NCI-H1694 treated with DMSO at 0.1 percent for 48 hours (cell line): ENCODE measurements at places on chromosomes 11 and 22.

DNA sequence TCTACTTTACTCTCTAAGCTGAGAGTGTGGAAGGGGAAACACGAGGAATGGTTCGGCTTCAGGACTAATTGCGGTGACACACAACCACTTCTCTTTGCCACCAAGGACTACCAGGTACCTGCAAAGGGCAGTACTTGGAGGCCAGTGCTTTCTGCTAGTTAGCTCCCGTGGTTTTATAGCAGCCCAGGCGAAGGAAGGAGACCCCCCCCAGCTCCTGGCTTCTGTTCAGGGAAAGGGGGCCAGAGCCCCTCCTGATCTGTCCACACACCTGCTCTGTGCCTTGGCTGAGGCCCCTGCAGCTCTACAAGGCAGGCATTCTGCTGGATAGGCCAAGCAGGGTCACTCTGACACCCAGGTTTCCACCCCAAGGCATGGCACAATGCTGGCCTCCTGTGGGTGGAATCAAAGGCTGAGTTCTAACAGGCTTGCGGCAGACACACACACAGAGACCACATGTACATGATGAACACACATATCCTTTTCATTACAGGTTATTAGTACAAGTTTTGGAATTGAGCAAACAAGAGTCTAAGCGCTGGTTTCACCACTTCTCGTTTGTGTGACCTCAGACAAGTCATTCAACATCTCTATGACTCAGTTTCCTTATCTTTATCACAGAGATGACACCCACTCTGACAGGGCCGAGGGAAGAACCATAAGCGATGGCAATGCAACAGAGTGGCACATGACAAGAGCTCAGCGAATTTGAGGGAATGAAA is 7.5 kb downstream of the SERPIND1 start:
- no peak for DNase-seq

DNA sequence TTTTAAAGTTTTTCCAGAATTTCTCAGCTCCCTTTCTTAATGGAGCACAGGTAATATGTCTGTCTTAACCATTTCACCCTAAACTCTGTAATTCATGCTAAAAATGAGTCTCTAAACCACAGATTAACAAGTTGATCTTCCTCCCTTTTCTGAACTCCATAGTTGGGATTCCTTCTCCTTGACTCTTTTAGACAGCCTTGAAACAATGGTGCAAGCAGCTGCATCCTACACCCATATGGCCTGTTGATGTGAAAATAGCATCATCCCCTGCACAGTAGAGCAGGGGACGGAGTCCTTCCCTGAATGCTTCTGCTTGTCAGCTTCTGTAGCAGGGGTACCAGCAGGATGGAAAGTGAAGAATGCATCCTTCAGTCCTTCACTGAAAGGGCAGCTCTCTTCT is 192.8 kb upstream of the SORL1-AS1 start:
- no peak for DNase-seq

- DNase-seq, result no peak
Observed at GRCh38 chr11:32829680-32830412, at the start of gene PRRG4. Gene PRRG4 (plus strand): TSS chr11:32829927. CDS start chr11:32830530, 603 bp downstream.

- no peak for DNase-seq
Observed at GRCh38 chr11:102331341-102331740, 14.1 kb downstream of the BIRC3 start.

DNA sequence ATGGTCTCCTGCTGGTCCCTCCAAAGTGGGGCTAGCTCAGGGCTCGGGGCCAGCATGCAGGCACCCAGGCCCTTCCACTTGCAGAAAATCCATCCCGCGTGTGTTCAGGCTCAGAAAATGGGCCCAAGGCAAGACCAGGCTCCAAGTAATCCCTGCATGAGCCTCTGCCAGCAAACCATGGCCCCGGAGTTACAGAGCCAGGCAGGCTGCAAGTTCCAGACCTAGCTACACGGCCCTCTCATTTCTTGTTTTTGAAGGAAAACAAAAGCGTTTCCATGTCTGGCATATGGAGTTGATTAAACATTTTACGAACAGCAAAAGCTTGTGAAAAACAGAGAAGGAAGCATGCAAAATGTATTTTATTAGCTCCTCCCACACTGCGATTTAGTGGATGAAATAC is 29.7 kb downstream of the KIAA0930 start:
- no peak for DNase-seq

GRCh38 chr11:86142170-86142569 is 73.3 kb upstream of the PICALM start:
- no peak for DNase-seq

DNA sequence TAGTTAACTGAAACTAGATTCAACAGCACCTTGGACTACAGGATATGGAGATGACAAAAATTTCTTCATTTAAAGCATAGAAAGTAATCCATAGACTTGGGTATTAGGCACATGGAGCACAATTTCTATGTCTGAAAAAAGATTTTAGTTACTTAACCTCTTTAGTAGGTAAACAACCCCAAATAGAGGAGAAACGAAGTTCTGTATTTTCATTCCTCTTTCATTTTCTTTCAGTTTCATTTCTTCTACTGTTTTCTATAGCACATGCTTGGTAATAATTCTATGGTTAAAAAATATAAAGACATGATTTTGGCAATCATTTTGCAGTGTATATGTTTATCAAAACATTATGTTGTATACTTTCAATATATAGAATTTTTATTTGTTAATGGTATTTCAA is 99.5 kb downstream of the CASP12 start:
- DNase-seq, result no peak

DNA sequence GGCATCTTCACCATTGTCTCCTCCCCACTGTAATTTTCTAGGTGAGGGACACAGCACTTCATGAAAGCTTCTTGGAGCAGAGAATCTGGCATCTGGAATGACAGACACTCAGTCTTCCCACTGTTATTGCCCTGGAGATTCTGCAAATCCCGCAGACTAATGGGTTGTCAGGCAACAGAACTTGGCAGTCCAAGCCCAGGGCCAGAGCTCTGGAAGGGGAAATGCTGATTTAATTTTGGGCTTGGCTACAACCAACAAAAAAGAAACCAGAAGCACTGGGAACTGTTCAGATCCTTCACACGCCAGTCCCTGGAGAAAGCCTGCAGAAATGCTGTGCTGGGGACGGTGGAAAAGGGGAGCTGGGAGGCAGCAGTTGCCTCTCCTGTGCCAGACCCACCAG is 71.5 kb upstream of the BID start:
- DNase-seq, result no peak

GRCh38 chr11:15967966-15968365 is 388.4 kb downstream of the SOX6 start:
- no peak for DNase-seq

GRCh38 chr22:45228401-45228754 is 12.3 kb downstream of the KIAA0930 start:
- no peak for DNase-seq

- no peak for DNase-seq
Observed at GRCh38 chr11:58047818-58048217, 17.1 kb downstream of the OR6Q1 start.

- DNase-seq, result no peak
Observed at GRCh38 chr11:2593393-2593950, 106.3 kb downstream of the KCNQ1OT1 start.

DNA sequence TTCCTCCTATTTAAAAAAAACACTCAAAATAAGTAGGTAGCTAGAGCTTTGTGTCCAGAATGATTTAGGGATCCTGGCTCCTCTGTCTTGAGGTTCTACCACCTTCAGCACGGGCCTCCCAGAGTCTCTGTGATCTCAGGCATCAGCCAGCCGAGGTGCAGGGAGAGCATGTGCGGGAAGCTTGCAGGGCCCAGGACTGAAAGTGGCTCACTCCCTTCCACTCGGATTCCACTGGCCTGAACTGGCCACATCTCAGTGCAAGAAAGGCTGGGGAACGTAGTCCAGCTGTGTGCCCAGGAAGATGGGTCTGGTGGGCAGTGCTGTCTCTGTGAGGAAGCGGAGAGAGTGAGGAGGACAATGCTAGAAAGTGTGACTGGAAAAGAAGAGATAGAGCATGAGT is 68.3 kb upstream of the MYOD1 start:
- DNase-seq, result no peak

DNA sequence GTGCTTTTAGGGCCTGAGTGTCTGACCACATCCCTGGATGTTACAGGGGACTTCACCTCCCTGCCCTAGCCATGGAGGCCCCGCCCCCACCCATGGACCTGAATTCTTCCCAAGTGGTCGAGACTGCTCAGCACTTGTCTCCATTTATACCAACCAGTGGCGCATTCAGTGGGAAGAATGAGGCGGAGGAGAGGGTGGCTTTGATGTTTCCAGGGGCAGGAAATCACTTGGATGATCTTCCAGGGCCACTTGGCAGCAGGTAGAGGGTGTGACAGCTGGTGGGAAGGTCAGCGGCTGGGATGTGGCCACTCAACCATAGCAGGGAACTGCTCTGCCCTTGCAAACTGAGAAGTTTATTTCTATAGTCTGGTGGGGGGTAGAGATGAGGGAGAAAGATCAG is 155.1 kb upstream of the BLID start:
- no peak for DNase-seq

GRCh38 chr11:15057329-15057728 is 16.1 kb upstream of the CALCB start:
- DNase-seq, result no peak

- no peak for DNase-seq
Observed at GRCh38 chr22:44409974-44410316, 88.1 kb downstream of the RTL6 start.

DNA sequence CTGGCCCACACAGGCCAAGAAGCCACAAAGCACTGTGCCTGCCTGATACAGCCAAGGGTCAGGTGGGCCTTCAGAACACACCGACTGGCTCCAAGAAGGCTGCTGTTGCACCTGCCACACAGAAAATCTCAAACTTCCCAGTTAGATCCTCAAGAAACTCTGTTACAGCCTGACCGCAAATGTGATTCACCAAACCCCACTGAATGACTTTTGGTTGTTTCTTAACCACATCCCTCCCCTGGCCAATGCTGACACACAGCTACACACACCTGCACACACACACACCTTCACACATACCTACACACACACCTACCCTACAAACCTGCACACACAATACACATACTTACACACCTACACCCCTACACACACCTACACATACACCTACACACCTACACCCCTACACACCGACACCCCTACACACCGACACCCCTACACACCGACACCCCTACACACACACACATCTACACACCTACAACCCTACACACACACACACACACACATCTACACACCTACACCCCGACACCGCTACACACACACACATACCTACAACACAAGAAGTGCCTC is 31.5 kb downstream of the CDKN1C start:
- no peak for DNase-seq

DNA sequence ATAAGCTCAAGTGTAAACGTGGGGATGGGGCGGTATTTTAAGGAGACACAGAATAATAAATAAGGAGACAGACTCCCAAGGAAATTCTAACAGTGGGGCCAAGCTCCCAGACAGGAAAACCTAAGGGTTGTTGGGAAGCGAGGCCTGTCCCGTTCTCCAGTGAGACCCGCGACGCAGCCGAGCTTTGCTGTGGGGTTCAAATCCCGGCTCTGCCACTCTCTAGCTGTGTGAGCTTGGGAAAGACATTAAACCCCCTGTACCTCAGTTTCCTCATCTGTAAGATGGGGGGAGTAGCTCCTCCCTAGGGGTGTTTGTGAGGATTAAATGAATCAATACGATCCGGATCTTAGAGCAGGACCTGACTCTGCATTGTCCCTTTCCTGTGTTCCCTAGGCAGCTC is 106.8 kb downstream of the TRIM29 start:
- no peak for DNase-seq

GRCh38 chr11:6611092-6611962 is 689 bp downstream of the TAF10 start:
- peak; percentile 2 for DNase-seq

GRCh38 chr11:79441461-79441875 is 638 bp upstream of the TENM4 start:
- DNase-seq, result no peak

- DNase-seq, result no peak
Observed at GRCh38 chr11:114964676-114965214, 286.4 kb downstream of the NXPE2 start.

DNA sequence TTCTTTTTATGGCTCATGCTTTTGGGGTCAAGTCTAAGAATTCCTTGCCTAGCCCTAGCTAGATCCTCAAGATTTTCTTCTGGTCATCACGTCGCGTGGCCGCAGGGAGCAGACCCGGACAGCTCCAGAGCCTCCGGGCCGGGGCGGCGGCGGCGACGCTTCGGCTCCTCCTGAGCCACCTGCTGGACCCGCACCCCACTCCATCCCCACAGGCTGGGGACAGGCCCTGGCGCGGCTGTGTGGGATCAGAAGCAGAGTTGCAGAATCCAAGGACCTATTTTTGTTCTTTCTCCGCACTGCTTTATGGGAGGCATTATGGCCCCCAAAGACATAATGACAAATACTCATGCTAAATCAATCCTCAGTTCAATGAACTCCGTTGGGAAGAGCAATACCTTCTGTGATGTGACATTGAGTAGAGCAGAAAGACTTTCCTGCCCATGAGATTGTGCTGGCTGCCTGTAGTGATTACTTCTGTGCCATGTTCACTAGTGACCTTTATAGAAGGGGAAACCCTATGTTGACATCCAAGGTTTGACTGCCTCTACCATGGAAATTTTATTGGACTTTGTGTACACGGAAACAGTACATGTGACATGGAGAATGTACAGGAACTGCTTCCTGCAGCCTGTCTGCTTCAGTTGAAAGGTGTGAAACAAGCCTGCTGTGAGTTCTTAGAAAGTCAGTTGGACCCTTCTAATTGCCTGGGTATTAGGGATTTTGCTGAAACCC is 12.4 kb upstream of the SCARF2 start:
- no peak for DNase-seq

DNA sequence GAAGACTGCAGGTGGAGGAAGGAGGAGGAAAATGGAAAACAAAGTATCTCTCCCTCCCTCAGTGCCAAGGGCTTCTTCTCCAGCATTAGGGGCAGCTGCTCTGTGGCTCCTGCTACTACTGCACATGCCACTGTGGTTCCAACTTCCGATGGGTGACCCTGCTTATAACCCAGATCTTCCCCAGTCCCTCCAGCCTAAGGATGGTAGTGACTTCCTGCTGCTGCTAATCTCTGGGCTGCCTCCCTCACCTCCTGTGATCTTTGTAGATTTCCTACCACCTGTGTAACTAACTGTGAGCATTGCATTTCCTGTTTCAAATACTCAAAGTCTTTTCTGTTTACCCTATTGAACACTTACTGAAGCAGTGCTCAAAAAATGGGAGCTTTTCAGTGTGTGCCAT is 28.7 kb upstream of the TRPC6 start:
- no peak for DNase-seq

DNA sequence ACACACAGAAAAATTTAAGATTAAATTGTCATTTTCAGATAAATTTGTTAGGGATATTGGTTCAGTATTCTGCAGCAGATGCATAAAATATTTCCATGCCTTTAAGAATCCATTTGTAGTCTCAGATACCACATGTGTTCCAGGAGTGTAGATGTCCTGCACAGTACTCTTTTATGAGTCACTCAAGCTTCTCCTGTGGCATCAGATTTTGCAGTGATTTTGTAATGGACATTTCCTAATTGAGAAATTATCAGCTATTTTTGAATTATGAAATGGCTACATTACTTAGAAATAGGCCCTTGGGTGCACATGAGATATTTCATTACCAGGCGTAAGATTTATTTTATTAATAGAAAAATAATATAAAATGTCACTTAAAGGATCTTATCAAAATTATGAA is 18.9 kb downstream of the MMP3 start:
- no peak for DNase-seq

- no peak for DNase-seq
Observed at GRCh38 chr11:29962243-29962642, 54.6 kb downstream of the KCNA4 start.

- no peak for DNase-seq
Observed at GRCh38 chr11:79691445-79691844, 250.6 kb upstream of the TENM4 start.
